Esophagus squamous epithelium (tissue), 5 donors: ENCODE measurements at places on chromosomes 1 and 21. TPM values are rescaled to one million over a fixed set of nuclear protein-coding genes. Genes with fewer than 3 reads are reported as not detected.

DNA sequence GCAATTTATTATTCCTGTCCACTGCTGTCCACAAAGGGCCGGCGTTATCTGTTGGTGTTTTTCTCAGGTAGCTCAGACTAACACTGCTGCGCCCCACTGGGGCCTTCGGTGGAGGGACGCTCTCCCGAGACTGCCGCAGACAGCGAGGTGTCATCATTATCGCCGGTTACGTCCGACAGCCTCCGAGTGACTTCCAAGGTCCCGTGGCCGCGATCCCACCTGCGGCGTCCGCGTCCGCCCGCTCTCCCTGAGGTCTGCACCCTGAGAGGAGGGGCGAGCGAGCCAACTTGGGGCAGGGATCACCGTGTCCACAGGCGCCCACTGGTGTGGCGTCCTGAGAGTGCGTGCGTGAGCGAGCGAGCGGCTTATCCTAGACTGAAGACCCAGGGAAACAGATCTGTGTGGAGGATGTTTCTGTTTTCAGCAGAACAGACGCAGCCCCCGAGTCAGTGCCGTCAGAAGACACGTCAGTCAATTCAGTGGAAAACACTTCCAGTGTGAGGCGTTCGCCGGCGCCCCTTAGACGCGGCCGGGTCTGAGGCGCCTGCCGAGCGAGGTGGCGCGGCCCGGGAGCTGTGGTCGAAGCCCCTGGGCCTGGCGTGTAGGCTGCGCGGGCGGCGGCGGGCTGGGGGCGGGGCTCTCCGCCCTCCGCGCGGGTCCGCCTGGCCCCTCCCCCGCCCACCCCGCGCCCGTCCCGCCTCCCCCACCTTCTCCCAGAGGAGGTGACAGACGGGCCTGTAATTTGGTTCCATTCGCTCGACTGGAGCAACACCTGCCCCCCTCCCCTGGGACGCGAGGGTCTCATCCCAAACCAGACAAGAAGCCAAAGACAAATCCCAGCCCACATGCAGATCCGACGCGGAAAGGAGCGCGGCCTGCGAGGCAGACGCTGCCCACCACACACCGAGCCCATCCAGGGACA is 12.6 kb downstream of the NHLH2 start:
- peaks cover 41% of the 10 kb centered on the region for H3K4me1 ChIP-seq
- H3K36me3 ChIP-seq, result no peaks in the 10 kb centered on the region
- H3K27me3 ChIP-seq, result no peaks in the 10 kb centered on the region
- peak overlapping the region; percentile 56 for H3K4me3 ChIP-seq

DNA sequence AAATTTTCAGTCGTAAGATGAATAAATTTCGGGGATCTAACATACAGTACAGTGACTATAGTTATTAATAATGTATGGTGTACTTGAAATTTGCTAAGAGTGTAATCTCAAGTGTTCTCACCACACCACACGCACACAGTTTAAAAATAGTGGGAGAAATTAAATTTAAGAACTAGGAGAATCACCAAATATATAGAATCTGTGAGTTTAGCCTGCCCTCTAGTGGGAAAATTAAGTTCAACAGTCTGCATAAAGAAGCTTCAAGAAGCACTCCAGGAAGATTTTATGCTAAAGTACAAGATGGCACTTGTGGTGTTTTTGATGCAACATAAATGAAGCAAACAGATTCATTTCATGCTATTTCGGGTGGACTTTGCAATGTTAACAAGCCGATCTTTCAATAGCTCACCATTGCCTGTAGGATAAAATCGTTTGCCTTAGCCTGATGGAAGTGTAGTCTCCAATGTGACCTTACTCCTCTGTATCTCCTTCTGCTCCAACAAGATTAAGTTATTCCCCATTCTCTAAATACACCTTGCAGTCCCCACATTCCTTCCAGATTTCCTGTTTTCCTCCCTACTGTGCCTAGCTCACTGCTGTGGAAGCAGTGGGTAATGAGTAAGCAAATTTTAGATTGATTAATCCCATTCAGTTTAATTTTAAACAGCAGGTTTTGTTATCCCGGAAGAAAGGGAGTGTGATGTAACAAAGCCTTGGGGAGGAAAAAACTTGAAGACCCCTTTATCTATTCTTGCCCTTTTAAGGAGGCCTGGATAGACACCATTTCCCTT is 8.7 kb upstream of the PIK3C2B start:
- H3K27me3 ChIP-seq, result no peaks in the 10 kb centered on the region
- no peak for DNase-seq

DNA sequence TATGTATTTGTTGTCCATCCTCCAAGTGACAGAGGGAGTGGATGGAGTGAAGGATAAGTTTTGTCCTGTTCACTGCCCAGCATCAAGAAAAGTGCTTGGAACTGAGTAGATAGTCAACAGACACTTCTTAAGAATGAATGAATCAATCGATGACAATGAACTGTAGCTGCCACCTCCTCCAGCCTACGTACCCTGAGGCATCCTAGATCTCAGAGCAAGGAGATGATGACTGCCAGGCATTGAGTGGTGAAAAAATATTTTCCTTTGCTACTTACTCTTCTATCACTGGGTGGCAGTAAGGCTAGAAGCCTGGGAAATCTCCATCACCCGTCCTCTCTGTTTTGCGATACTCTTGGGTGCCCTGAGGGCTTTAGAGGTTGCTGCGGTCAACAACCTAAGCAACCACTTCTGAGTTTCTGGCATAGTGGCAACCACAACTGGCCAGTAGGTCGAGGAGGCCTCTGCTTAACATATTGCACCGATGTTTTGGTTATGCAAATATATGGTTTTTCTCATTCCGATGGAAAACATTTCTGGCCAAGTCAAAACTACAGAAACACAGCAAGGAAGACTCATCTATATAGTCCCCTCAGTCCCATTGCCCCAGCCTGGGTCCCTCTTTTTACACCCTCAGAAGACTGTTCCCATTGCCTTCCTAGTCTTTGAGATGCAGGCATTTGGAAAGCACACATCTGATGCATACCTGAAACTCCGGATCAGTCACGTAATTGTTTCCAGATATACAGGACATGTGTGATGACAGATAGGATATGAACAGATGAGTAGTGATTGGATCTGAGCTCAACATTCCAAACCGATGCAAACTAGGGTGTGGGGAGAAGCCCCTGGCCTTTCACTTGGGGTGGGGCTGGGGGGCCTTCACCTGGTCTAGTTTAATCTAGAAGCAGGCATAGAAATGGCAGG is 136.8 kb downstream of the RUNX1 start:
- no peak for DNase-seq
- no peak overlapping the region for H3K27ac ChIP-seq
- no peak overlapping the region for H3K4me3 ChIP-seq

GRCh38 chr1:36446271-36446670 is 4.0 kb downstream of the OSCP1 start:
- DNase-seq, result no peak
- no peaks in the 10 kb centered on the region for H3K4me1 ChIP-seq
- no peak overlapping the region for H3K4me3 ChIP-seq
- H3K36me3 ChIP-seq, result no peaks in the 10 kb centered on the region
- H3K27ac ChIP-seq, result no peak overlapping the region
- no peaks in the 10 kb centered on the region for H3K27me3 ChIP-seq

DNA sequence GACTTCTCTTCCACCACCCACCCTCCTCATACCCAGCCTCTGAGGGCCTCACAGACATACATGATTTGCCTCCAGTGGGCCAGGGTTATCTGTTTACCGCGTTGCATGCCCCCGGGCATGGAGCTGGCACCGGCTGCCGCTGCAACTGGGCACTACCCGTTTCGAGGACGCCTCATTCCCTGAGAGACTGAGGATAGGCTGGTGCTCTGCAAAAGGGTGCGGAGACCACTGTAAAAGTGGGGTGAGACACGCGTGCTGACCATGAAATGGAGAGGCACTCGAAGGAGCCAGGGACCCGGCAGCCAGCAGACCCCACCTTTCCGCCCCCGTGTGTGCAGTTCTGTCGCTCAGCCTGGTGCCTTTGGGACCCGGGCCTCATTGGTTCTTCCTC is 20.6 kb downstream of the TP73 start:
- H3K27ac ChIP-seq, result no peak overlapping the region
- H3K4me3 ChIP-seq, result no peak overlapping the region
- H3K36me3 ChIP-seq, result no peaks in the 10 kb centered on the region
- H3K4me1 ChIP-seq, result peaks cover 29% of the 10 kb centered on the region
- no peak for DNase-seq

- H3K4me3 ChIP-seq, result no peak overlapping the region
- H3K27me3 ChIP-seq, result no peaks in the 10 kb centered on the region
- no peak overlapping the region for H3K27ac ChIP-seq
- no peak for DNase-seq
These were observed 89.8 kb downstream of the TMEM200B start for GRCh38 chr1:29033829-29034466.

- H3K27ac ChIP-seq, result no peak overlapping the region
- no peaks in the 10 kb centered on the region for H3K27me3 ChIP-seq
- H3K36me3 ChIP-seq, result no peaks in the 10 kb centered on the region
- DNase-seq, result no peak
- H3K4me3 ChIP-seq, result no peak overlapping the region
- H3K4me1 ChIP-seq, result no peaks in the 10 kb centered on the region
These were observed 262.9 kb upstream of the RUNX1 start for GRCh38 chr21:35311985-35312384.

DNA sequence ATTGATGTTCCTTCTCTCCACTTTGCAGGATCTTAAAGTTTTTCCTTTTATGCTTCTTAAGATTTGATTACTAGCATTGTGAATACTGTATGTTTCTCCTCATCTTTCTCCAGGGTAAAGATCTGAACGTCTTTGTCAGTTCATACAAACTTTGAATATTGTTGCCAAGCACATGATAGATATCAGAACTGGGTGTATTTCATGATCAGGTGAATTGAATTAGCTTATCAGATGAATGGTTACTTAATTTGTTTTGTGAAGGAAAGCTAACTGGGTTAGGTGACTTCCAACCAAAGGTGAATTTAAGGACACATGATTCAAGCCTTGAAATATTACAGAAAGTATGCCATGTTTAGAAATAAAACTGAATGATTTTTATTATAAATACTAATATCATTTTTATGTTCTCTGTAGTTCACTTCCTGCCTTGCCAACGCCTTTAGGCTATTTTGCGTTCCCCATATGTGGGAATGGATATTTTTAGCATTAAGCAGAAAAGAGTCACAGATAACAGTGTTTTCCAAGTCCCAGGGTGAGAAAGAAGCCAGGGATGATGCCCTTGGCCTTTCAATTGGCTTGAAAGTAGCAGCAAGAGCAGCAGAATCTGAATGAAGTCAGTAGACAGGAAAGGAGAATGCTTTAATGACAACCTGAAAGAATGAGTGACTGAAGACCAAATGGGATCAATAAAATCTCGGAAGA is 752.1 kb downstream of the NCAM2 start:
- no peak overlapping the region for H3K4me3 ChIP-seq
- DNase-seq, result no peak
- H3K36me3 ChIP-seq, result no peaks in the 10 kb centered on the region
- H3K27me3 ChIP-seq, result no peaks in the 10 kb centered on the region
- no peak overlapping the region for H3K27ac ChIP-seq

GRCh38 chr1:92277105-92277723 is 21.6 kb downstream of the GLMN start:
- no peak for DNase-seq
- H3K27me3 ChIP-seq, result no peaks in the 10 kb centered on the region
- peaks cover 83% of the 10 kb centered on the region for H3K36me3 ChIP-seq
- H3K27ac ChIP-seq, result no peak overlapping the region

DNA sequence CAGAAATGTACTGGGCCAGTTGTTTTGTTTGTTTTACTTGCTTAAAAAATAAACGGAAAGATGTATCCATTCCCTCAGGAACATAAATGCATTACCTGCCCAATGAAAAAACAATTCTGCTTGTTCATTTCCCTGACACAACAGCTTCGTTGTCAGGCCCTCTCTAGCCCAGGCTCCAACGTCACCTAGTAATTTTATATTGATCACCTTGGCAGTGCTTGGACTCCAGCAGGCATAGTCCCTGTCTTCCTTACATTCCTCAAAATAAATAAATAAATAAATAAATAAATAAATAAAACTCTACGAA is 1.2 kb downstream of the CEP170 start:
- peak overlapping the region; percentile 87 for H3K4me3 ChIP-seq
- peaks cover 6% of the 10 kb centered on the region for H3K4me1 ChIP-seq
- H3K27ac ChIP-seq, result peak overlapping the region; percentile 95
- H3K36me3 ChIP-seq, result no peaks in the 10 kb centered on the region
- H3K27me3 ChIP-seq, result no peaks in the 10 kb centered on the region

- H3K4me1 ChIP-seq, result peaks cover 34% of the 10 kb centered on the region
- H3K27me3 ChIP-seq, result no peaks in the 10 kb centered on the region
- H3K36me3 ChIP-seq, result peaks cover 15% of the 10 kb centered on the region
- H3K27ac ChIP-seq, result no peak overlapping the region
These were observed 1.7 kb upstream of the MRPS15 start for GRCh38 chr1:36465731-36466369.

DNA sequence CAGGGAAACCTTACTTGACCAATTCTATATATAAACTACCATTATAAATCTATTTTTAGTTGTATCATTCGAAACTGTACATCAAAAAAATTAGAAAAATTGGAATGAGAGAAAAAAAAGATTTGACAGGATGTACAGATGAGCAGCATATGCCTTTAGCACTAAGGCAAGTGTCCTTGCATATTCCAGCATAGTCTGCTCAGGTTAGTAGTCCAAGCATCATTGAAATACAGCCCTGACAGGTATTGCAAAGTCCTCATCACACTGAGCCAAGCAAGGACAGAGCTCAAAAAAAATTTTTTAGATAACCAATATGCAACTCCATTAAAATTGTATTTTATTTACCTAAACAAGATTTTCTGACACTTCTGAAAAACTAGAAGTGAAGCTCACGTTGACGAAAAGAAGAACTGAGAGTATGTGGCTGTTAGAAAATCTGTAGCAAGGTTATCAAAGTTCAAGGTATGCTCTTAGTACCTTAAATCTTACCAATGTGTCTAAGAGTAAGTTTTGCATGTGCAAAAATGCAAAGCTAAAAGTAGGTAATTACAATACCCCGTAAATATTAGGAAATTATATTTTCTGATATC is 465.6 kb upstream of the ADGRL4 start:
- no peaks in the 10 kb centered on the region for H3K4me1 ChIP-seq
- no peaks in the 10 kb centered on the region for H3K36me3 ChIP-seq
- no peak overlapping the region for H3K27ac ChIP-seq
- H3K27me3 ChIP-seq, result no peaks in the 10 kb centered on the region
- DNase-seq, result no peak

- DNase-seq, result no peak
- peaks cover 60% of the 10 kb centered on the region for H3K4me1 ChIP-seq
- no peak overlapping the region for H3K27ac ChIP-seq
- H3K4me3 ChIP-seq, result no peak overlapping the region
- no peaks in the 10 kb centered on the region for H3K36me3 ChIP-seq
- no peaks in the 10 kb centered on the region for H3K27me3 ChIP-seq
These were observed 5.2 kb downstream of the IFI6 start for GRCh38 chr1:27666791-27667254.

The CELA2A gene
- total RNA-seq, result not detected

The HAO2 gene
- total RNA-seq, result not detected

The AGMAT gene
- total RNA-seq, result 0.38 TPM

The DENND2D gene
- 73.3 TPM for total RNA-seq

The HCN3 gene
- 2.7 TPM for total RNA-seq

The ZNHIT6 gene
- 9.1 TPM for total RNA-seq

The CCDC190 gene
- total RNA-seq, result 1.9 TPM

The PRAMEF1 gene
- not detected for total RNA-seq

The PLA2G2D gene
- total RNA-seq, result 0.19 TPM

The IGSF5 gene
- total RNA-seq, result not detected
